ENCODE measurements at places on chromosomes 16 and 17.

GRCh38 chr17:40060887-40061608, 1.7 kb upstream of the THRA start:
- no peak for DNase-seq

DNA sequence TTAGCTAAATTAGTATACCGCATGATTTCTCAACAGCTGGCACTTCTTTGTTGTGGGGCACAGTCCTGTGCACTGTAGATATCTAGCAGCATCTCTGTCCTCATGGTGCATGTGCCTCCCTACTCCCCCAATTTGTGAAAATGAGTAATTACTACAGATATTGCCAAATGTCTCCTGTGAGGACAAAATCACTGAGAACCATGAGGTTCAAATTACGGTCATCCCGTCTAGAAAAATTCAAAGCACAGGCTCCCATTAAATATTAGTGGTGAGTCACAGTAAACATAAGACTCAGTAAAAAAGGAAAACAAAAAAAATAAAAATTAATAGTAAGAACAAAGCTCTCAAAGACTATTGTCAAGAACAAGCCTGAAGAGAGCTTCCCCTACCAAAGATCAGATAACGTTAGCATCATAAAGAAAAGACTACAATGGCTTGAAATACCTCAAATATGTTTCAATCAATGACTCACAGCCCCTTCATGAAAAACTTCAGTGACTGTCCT, 57.8 kb downstream of the STH start:
- no peak for DNase-seq

GRCh38 chr17:77769215-77769614, 189.3 kb upstream of the TNRC6C start:
- no peak for DNase-seq

DNA sequence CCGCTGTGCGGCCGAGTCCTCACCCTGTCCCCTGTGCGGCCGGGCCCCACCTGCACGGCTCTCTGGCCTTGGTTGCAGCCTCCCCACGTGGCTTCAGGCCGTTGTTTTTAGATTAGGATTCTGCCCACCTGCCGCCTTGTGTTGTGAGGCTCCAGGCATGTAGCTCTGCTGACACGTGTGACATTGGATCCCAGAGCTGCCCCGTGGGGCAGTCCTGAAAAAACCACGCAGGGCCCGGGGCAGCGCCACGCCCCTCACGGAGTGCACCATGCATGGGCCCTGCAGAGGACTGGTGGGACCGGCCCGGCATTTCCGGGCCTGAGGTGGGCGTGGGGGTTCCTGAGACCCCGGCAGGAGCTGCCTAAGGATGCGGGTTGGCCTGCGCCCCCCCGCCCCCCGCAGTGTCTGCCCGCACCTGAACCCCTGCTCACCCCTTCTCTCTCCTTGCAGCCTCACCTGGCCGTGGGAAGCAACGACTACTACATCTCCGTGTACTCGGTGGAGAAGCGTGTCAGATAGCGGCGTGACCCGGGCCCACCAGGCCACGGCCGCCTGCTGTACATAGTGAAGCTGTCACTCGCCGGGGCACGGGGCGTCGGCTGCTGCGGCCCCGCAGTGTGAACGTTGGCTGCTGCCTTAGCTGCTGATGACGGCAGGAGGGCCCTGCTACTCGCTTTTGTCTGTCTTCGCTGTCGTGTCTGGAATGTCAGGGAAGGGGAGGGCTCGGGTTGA, 27.7 kb upstream of the CHMP6 start:
- DNase-seq, result no peak

GRCh38 chr17:54372069-54372749, 528.4 kb upstream of the TOM1L1 start:
- no peak for DNase-seq

DNA sequence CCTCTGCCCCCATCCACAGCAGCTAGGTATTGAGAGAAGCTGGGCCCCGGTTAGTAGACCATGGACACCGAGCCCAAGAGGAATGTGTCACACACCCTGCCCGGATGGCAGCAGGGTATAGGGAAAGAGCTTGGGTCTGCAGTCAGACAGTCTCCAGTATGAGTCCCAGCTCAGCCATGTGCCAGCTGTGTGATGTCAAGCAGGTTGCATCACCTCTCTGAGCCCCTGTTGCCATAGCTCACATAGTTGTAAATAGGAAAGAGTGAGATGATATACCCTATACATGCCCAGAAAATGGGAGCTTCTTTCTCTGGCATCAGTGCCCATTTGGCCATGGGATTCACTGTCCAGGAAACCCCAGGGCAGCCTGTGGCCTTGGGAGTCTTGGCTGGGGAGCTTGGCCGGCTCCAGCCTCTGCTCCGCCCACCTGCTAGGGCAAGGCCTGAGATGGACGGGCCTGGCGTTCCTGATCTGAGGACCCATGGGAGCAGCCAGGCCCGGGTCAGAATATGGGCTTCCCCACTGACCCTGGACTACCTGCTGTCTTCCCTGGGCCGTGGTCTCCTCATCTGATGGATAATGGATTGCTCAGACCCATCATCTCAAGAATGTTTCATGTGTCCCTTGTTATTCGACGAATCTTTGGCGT, 13.2 kb downstream of the CD300LG start:
- no peak for DNase-seq

- no peak for DNase-seq
These were observed 8.9 kb downstream of the SHPK start for GRCh38 chr17:3626831-3627768.

DNA sequence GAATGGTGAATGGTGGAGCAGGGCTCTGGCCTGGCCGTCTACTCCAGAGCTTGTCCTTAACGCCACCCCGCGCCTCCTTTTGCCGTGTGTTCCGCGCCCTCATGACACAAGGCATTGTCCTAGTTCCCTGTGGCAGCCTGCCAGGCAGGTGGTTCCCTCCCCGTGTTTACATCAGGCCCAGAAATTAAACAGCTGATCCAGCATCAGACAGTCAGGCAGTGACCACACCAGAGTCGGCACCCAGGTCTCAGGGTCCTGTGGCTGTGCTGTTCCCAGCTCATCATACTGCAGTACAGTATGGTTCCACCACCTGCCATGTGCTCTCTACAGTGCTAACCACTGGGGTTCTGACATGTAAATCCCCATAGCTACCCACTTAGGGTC, 119.7 kb downstream of the RAB11FIP4 start:
- DNase-seq, result no peak

DNA sequence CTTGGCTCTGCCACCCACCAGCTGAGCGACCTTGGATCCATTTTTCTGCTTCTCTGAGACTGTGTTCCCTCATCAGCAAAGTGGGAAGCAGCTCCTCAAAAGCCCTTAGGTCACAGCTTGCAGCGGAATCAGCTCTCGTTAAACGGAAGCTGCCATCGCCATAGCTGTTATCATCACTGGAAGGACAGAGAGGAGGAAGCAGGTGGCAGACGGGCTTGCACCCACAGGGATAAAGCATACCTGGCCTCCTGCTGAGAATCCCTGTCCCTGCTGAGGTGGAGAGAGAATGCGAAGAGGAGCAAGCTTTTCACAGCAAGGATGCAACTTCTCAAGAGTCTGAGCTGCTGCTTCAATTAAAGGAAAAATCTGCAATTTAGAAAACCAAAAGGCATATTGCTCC, 106.6 kb downstream of the CLEC16A start:
- no peak for DNase-seq

DNA sequence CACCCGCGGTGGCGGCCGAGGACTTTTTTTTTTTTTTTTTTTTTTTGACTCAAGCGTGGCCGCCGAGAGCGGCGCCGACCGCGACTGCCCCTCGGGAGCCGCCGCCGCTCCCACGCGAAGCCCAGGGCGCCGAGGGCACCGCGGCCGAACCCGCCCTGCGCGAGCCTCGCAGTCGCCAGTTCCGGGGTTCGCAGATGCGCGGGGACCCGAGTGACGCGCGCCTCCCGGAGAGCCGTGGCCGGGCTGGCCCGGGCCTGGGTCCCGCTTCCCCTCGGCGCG, 1.1 kb downstream of the METRNL start:
- no peak for DNase-seq

DNA sequence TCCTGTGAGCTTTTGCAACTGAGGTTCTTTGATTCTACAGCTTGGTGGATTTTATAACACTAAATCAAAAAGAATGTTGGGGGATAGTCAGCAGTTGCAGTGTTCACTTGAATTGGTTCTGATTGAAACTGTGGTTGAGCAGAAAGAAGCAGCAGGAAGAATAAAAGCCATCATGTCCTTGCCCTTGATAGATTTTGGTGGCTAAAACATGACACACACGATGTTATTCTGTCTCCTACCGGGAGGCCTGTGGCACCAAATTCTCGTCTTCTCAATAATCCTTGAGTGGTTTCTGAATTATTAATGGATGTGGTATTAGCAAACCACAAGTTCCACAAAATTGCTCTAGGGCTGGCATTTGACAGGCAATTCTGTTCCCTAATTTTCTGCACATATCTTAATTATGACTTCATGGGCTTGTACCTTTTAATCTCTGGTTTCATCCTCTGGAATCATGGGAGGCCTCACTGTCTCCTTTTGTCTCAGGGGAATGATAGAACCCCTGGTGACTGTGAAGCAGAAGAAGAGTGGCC, 338.2 kb downstream of the SNX29 start:
- no peak for DNase-seq

DNA sequence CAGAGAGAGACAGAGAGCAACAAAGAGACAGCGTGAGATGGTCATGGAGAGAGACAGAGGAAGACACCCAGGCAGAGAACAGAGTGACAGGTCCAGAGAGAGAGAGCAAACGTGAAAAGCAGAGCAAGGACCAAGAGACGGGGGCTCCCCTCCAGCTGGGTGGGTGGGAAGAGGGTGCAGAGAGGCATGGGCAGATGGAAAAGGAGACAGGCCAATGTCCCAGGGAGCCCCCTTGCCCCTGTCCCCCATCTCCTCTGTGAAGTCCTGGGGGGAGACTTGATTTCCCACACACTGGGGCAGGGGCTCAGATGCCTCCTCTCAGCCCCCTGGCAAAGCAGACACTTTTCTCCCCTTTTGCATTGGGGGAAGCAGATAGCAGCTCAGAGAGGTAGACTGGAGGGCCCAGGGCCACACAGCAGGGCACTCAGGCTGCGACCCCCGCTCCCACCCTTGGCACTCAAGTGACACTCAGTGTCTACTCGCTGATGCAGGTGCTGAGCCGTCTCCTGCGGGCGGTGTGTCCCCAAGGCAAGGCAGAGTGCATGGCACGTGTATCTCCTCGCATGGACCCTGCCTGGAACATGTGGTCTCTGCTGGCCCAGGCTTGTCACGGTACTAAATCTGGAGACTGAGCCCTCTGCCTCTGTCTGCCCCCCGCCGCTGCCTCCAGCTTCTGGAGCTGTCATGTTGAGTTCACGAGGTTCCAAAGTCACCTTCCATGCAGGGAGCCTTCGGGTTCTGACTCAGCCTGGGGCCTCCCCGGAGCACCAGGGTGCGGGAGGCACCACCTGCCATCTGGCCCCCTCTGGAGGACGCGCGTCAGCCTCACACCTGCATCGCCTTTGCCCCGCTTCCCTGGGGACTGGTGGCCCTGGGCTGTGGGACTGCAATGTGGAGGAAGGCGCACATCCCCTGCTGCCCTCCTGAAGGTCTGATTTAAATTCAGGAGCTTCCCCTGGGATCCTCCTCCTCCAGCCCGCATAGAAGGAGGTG, 215.9 kb upstream of the GSE1 start:
- DNase-seq, result peak; percentile 76

- DNase-seq, result no peak
These were observed 7.6 kb downstream of the PHB1 start for GRCh38 chr17:49407086-49407485.

DNA sequence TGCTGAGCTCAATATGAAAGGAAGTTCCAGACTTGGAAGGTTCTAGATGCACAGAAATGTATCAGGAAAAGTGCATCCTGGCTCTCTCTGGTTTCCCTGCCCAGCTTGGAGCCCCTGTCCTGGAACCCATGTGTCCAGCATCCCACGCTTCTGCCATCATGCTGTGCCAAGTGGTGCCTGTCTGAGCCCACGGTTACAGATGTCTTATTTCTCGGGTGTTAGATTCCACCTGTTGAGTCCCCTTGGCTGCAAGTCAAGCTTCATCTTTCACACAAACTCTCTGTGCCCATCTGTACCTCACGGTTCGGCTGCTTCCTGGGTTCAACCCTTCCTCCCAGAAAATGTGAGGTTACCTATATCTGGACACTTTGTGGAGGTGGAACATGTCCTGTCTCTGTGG, 22.5 kb downstream of the OR1D5 start:
- no peak for DNase-seq

DNA sequence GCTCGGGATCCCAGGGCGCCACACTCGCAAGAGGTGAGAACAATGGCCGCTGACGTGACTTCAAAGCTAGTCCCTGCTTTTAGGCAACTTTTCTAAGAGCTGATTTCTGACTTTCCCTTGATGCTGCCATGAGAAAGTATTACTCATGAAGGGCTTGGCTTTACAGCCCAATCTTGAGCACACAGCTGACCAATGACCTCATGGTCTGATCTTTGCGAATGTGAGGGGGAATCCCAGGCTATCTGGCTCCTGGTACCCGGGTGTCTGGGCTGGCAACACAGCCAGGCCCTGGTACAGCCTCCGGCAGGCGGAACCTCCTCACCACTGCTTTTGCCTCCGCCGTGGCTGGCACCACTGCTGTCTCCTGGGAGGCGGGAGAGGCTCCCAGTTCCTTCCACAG, 17.5 kb downstream of the NDUFAF8 start:
- no peak for DNase-seq

DNA sequence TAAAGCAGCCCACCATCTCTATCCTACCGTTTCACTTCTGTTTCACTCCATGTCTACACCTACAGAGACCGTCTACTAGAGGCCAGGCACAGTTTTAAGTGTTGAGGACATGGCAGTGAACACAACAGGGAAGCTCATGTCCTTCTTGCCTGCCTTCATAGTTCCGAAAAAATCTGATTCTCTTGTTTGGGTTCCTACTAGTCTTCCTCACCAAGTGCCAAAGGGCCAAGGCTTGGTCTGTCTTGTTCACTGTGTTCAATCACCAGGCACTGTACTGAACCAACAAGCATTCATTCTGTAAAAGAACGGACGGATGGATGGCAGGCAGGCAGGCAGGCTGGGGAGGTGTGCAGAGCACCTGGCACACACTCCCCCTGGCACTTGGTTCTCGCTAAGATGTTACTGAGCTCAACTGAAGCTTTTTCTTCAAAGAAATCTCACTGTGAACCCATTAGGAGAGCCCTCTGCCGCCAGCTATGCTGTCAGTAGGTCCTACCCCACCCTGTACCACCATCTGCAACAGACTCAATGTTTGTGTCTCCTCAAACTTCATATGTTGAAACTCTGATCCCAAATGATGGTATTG, 2.5 kb downstream of the DEXI start:
- no peak for DNase-seq

DNA sequence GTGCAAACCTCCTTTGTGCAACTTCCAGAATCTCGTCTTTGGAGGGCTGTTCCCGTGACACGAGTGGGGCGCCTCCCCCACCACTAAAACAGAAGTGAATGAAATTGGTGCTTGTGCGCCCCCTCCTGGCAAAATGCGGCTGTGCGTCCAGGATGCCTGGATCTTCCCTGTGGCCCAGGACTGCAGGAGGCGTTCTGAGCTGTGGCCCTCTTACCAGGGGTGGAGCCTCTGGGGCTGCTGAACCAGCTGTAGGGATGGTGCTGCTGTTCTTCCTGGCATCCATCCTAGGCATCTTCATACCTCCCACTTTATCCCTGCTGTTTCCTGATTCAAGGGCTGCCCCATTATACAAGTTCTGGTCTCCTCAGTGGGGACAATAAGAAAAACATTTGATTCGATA, 18.5 kb upstream of the NAGLU start:
- peak; percentile 77 for DNase-seq

- no peak for DNase-seq
These were observed 248.8 kb downstream of the HS3ST3A1 start for GRCh38 chr17:13352747-13353415.
